ENCODE measurements at places on chromosomes 11 and 22.

GRCh38 chr22:36365020-36365411 lies 22.8 kb downstream of the MYH9 start:
- DNase-seq = peak; percentile 98

- no peak for DNase-seq
Measured at GRCh38 chr11:69651834-69652620, 11.1 kb downstream of the CCND1 start.

GRCh38 chr11:9757809-9758636 lies 94.1 kb downstream of the SWAP70 start:
- DNase-seq = peak; percentile 94

- no peak for DNase-seq
Measured at GRCh38 chr22:36232715-36233401, 6.5 kb downstream of the APOL2 start.

DNA sequence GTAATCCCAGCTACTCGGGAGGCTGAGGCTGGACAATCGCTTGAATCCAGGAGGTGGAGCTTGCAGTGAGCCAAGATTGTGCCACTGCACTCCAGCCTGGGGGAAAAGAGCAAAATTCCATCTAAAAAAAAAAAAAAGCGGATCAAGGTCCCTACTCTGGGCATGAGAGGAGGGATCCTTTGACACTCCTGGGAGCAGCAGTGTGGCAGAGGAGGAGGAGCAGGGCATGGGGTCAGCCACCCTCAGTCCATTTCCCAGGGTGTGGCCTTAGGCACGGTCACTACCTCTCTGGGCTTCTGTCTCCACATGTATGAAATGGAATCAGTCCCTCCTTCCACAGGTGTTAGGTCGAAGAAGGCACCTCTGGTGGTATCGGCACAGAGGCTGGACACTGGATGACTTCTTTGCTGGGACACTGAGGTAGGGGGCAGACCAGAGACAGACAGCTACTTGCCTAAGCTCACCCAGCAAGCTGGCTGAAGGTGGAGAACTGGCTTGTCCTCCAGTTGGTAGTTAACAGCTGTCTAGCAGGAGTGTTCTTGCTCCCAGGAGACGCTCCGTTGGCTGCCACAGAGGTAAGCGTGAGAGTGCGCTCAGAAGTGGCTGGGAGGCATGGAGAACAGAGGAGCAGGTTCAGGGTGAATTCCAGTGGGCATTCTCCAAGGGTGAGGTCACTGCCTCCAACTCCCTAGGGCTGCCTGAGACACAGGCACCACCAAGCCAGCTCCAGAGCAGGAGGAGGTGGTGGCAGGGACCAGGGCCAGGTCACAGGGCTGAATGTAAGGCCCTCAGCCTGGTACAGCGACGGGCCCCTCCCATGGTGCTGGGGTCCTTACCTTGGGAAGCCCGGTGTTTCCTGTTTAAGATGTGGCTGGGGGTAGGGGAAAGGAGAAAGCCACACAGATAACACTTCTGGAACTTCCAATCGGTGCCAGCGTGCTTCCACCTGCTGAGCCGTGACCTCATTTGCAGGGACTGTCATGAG lies 19.5 kb downstream of the TXN2 start:
- DNase-seq = no peak

- DNase-seq = no peak
Measured at GRCh38 chr11:132422722-132423121, 1052.3 kb downstream of the NTM start.

DNA sequence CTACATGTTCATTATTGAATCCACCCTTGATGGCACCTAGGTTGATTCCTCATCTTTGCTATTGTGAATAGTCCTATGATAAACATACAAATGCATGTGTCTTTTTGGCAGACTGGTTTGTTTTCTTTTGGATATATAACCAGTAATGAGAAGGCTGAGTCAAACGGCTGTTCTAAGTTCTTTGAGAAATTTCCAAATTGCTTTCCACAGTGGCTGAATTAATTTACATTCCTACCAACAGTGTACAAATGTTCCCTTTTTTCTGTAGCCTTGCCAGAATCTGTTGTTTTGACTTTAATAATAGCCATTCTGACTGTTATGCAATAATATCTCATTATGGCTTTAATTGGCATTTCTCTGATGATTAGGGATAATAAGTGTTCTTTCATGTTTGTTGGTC lies 184.9 kb downstream of the CASP12 start:
- no peak for DNase-seq

- no peak for DNase-seq
Measured at GRCh38 chr22:27310966-27311697, 490.4 kb downstream of the MN1 start.

DNA sequence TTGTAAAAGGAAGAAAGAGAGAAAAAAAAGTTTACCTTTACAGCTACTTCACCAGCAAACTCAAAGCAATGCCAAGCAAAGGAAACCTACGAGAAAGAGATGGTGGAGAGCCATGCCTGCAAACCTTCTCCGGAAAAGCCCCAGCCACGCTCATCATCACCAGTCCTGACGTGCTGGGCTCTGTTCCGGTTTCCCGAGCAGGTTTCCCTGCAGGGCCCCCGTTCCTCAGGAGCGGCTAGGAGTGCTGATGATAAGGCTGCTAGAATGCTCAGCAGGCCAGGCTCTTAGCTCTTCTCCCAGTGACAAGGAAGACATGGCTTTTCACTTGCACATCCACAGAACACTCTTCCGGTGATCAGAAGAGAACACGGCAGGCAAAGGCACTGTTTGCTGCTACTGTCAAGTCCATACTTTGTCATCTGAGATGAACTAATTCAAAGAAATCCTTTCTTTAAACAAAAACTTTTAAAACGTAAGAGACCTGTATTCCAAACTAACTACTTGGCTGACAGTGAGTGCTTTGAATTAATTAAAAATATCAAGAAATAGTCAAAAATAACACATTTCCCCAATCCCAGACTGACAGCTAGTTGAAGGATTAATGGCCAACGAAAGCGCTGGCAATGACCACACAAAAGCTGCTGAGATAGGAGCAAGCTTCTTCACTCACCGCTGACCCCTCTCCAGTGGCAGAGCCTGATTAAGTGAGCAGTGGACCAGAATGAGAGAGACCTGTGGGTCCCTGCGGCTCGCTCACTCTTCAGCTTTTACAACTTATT lies 35.8 kb downstream of the DUSP8 start:
- no peak for DNase-seq

- no peak for DNase-seq
Measured at GRCh38 chr11:10272132-10272531, 21.9 kb downstream of the SBF2 start.

GRCh38 chr22:46663436-46664100 lies 43.4 kb downstream of the GRAMD4 start:
- no peak for DNase-seq
